ENCODE measurements at places on chromosomes 3 and 15. TPM values are rescaled to one million over a fixed set of nuclear protein-coding genes. Genes with fewer than 3 reads are reported as not detected.

The PLA2G4F gene
- total RNA-seq, result not detected

DNA sequence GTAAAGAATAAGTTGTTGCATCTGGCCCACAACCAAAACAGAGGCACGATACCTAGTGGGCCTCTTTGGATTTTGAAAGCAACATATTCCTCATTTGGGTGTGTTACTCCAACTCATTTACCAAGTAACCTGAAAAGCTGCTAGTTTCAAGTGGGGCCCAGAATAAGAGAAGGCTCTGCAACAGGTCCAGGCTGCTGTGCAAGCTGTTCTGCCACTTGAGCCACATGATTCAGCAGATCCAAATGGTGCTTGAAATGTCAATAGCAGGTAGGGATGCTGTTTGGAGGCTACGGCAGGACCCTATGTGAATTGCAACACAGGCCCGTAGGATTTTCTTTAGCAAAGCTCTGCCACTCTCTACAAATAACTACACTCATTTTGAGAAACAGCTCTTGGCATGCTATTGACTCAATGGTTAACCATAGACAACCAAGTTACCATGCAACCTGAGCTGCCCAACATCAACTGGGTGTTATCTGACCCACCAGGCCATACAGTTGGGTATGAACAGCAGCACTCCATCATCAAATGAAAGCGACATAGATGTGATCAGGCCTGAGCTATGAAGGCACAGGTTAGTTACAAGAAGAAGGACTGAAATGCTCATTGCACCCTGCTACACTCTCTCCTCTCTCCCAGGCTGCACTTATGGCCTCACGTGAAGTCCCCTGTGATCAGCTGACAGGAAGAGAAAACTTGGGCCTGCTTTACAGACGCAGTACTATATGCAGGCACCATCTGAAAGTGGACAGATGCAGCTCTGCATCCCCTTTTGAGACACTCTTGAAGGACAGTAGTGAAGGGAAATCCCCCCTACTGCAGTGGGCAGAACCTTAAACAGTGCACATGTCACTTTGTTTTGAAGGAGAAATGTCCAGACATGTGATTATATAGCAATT lies 9.5 kb upstream of the MCF2L2 start:
- H3K4me3 ChIP-seq, result no peak overlapping the region
- no peak for DNase-seq
- H3K4me1 ChIP-seq, result peaks cover 5% of the 10 kb centered on the region

The CASR gene
- total RNA-seq, result not detected

The ERC2 gene
- not detected for total RNA-seq

The TRH gene
- total RNA-seq, result not detected

The PLXNA1 gene
- 22.3 TPM for total RNA-seq

GRCh38 chr15:70196372-70197316 lies 98.9 kb upstream of the TLE3 start:
- H3K4me1 ChIP-seq, result peaks cover 33% of the 10 kb centered on the region
- H3K27me3 ChIP-seq, result no peaks in the 10 kb centered on the region
- H3K36me3 ChIP-seq, result no peaks in the 10 kb centered on the region

- no peaks in the 10 kb centered on the region for H3K4me1 ChIP-seq
- DNase-seq, result no peak
- H3K36me3 ChIP-seq, result no peaks in the 10 kb centered on the region
- no peak overlapping the region for H3K27ac ChIP-seq
- peaks cover 3% of the 10 kb centered on the region for H3K27me3 ChIP-seq
These were observed 74.6 kb downstream of the ITGB5 start for GRCh38 chr3:124812291-124813265.

The RETNLB gene
- not detected for total RNA-seq
